ENCODE measurements at places on chromosomes 4 and X.
A peak's percentile ranks its signal among the peaks of the same experiment; 100 is the strongest.

GRCh38 chrX:100609591-100609990 lies 24.9 kb downstream of the TNMD start:
- no peak for DNase-seq

- DNase-seq = no peak
These were observed 204.8 kb downstream of the CFAP299 start for GRCh38 chr4:80540349-80540748.

DNA sequence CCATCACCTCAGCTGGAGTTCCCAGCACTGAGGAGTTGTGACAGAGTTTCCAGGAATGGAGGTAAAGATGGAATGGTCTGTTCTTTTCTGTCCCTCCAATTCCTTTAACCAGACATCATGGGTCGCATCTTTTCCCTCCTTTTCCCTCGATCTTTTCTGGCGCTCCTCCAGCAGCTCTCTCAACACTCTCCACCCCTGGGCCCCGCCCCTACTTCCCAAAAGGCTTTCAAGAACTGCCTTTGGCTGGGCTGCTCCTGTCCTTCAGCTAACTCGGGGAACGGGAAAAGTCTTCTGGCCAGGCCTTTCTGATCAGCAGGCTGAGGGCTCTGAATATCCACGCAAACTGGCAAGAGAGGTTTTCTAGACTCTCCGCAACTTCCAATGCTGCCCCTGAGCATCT lies 34.0 kb downstream of the UTP14A start:
- no peak for DNase-seq

GRCh38 chrX:38675856-38676255 lies 114.5 kb downstream of the TSPAN7 start:
- no peak for DNase-seq

GRCh38 chr4:6095897-6096296 lies 77.7 kb upstream of the C4orf50 start:
- no peak for DNase-seq

GRCh38 chr4:131347816-131348215 lies 1801.3 kb upstream of the PCDH10 start:
- no peak for DNase-seq

- DNase-seq = no peak
These were observed 24.8 kb upstream of the PTPN13 start for GRCh38 chr4:86569103-86569870.

GRCh38 chrX:53128097-53128749 lies 34.3 kb downstream of the KANTR start:
- no peak for DNase-seq

DNA sequence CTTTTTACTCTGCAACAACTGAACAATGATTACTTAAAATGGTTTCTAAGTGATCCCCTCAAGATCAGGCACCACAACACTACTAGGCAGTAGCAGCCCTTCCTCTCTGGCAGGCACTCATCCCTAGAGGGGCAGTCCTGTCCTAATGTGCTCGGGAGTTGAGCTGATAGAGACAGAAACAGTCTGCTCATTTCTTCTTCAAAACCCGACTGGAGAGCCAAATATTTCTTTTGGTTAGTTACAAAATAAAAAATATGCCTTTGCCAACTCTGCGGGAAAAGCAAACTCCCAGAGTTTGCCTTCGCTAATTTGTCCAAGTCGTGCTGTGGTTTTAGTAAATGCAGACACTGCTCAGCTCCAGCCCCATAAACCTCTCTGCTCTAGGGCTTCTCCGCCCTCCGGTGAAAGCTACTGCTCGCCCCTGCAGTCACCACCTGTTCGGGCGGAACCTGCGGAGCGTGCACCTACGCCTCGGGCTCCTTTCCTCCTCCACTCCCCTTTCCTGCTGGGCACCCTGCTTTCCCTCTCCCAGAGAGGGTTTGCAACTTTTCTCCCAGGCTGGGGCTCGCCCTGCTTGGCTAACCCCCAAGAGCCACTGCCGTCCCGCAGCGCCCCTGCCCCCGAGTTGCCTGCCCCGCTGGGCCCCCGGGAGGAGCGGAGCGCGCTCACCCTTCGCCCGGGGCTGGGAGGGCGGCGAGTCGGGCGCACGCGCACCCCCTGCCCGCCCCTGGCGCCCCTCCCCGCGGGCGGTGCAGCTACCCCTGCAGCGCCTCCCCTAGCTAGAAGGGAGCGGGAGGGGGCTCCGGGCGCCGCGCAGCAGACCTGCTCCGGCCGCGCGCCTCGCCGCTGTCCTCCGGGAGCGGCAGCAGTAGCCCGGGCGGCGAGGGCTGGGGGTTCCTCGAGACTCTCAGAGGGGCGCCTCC lies at the start of gene NPNT:
Gene NPNT, plus strand, starts transcription at position 812 of the 923 bp plus-strand sequence. CDS start 182 bp downstream, outside the sequence.
- no peak for DNase-seq

- DNase-seq = no peak
These were observed 286.5 kb downstream of the GLUD2 start for GRCh38 chrX:121333942-121334341.

- no peak for DNase-seq
These were observed 293.4 kb downstream of the BMPR1B start for GRCh38 chr4:95050980-95051701.

- DNase-seq = no peak
These were observed 19.0 kb upstream of the SUPT20HL2 start for GRCh38 chrX:24332878-24333277.

- no peak for DNase-seq
These were observed 563.9 kb downstream of the GRXCR1 start for GRCh38 chr4:43456383-43456782.

DNA sequence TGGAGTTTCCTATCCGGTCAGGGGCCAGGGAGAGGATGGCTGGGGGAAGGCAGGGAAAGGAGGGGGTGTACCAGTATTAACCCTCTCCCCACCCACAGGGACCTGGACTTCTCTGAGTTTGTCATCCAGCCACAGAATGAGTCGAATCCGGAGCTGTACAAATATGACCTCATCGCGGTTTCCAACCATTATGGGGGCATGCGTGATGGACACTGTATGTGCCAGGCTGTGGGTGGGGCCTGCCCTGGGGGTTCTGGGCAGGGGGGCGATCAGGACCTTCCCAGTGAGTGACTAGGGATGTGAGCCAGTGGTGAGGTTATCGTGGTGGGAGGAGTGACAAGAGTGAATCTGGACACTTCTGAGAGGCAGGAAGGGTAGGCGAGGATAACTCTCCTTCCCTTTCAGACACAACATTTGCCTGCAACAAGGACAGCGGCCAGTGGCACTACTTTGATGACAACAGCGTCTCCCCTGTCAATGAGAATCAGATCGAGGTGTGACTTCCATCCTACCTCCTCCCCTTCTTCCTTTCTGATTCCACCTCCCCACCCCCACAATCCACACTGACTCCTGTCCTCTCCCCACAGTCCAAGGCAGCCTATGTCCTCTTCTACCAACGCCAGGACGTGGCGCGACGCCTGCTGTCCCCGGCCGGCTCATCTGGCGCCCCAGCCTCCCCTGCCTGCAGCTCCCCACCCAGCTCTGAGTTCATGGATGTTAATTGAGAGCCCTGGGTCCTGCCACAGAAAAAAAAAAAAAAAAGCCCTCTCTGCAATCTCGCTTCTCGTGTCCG lies 14.6 kb downstream of the USP11 start:
- DNase-seq = no peak

DNA sequence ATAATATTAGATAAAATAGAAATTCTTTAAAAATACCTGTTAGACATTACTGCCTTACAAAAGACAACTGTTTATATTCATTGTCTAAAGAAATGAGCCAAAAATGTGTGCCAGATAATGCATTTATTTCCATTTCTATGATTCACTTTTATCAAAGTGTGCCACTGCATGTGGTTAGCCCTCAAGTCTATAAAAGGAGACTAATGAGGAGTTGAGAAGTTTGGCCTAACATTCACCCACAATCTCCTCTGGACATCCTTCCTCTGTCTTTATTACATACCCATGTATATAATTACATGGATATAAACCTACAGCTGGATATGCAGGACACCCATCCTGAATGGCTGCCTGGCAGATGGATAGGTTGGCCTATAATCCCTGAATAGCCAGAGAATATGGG lies 42.6 kb upstream of the PDE5A start:
- no peak for DNase-seq

DNA sequence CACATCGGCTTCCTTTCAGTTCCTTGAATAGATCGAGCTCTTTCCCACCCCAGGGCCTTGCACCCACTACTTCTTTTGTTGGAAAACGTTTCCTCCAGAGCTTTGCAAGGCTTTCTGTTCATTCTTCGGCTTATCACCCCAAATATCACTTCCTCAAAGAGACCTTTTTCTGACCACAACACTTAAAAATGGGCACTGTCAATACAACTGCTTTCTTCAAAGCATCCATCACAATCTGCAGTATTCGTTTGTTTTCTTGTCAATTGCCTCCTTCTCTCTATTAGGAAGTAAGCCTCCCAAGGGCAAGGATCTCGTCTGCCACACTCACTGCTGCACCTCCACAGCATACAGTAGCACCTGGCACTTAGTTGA lies 17.7 kb upstream of the CENPU start:
- no peak for DNase-seq

DNA sequence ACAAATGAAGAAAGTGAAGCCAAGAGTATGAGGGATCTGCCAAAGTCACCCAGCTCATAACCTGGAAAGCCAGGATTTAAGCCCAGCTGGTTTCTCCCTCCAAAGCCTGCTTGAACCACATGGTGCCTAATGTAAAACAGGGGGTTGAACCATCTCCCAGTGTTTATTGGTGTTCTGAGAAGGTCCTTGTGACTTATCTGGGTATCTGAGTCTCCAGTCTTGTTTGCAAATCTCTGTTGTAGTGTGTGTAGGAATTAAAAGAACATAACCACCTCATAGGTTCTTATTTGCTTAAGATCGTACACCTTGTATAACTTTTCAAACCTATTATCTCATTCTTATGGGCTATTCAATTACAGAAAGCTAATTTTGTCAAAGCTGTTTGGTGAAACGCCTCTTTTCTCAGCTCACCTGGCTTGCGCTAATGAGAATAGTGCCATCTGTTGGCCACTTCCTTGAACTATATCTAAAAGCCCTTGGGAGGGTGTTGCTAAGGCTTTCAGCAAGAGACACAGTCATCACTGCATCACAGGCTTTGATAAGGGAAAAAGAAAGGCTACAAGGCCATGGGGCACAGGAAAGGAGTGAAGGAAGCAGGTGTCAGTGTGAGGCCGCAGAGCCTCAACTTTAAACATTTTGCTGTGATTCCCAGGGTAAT lies 34.0 kb downstream of the ETDB start:
- peak; percentile 10 for DNase-seq

DNA sequence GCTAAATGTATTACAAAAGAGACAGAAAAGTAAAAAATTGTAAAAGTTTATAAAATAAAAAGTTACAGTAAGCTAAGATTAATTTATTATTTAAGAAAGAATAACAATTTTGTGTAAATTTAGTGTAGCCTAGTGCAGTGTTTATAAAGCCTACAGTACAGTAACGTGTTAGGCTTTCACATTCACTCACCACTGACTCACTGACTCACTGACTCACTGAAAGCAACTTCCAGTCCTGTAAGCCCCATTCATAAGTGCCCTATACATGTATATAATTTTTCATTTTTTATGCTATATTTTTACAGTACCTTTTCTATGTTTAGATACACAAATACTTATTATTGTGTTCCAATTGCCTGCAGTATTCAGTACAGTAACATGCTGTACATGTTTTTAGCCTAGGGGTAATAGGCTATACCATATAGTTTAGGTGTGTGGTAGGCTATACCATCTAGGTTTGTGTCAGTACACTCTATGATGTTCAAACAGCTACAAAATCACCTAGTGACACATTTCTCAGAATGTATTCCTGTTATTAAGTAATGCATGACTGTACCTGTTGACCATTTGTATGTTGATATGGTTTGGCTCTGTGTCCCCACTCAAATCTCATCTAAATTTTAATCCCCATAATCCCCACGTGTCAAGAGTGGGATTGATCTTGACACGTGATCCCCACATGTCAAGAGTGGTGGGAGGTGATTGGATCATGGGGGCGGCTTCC lies 57.9 kb downstream of the CFAP299 start:
- no peak for DNase-seq

DNA sequence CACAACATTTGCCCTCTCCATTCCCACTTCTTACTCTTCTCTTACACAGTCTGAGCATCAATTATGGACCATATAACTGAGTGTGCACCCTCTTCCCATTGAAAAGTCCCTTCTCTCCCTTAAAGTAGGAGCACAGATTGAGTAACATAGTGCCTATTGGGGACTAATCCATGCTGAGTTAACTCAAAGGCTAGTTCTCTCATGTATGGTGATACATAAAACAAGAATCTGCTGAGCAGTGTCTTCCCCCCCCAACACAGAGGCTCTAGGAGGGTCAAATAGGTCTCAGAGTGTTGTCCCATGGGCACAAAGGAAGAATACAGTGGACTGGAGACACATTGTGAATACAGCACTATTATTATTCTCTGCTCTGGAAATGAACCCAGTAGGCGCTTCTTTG lies 274.6 kb upstream of the BOD1L1 start:
- DNase-seq = no peak

- DNase-seq = no peak
These were observed 411.6 kb downstream of the STIM2 start for GRCh38 chr4:27272217-27272616.

- DNase-seq = no peak
These were observed 39.5 kb downstream of the SPARCL1 start for GRCh38 chr4:87489678-87490077.

DNA sequence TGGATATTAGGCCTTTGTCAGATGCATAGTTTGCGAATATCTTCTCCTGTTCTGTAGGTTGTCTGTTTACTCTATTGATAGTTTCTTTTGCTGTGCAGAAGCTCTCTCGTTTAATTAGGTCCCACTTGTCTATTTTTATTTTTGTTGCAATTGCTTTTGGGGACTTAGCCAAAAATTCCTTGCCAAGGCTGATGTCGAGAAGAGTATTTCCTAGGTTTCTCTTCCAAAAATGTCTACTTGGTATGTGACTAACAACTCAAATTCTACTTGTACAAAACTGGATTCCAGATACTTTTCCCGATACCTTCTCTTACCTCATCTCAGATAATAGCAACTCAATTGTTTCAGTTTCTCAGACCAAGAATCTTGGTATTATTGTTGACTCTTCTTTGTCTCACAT lies 142.4 kb upstream of the GLRA2 start:
- no peak for DNase-seq

- DNase-seq = no peak
These were observed 1827.2 kb downstream of the ARAP2 start for GRCh38 chr4:34417160-34417559.

- no peak for DNase-seq
These were observed 327.2 kb upstream of the CNKSR2 start for GRCh38 chrX:21047034-21047455.

DNA sequence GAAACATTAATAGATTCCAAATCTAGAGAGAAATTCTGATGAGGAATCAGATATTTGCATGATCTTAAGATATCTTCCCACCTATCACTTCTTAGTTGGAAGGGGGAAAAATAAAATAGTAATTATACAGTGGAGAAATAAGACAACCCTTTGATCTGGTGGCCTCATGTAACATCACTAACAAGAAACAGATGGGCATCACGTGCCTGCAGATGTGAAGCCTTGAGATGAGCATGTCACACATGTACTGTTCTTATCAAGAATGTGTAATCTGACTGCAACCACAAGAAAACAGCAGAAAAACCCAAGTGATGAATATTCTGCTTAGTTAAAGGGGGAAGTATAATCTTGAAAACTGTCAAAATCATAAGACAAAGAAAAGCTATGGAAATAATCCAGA lies 31.4 kb upstream of the NKX6-1 start:
- no peak for DNase-seq
